ENCODE measurements at places on chromosomes 6 and 20.
A peak's percentile ranks its signal among the peaks of the same experiment; 100 is the strongest.

GRCh38 chr6:149362289-149362688, 37.8 kb upstream of the SUMO4 start:
- no peak for DNase-seq

GRCh38 chr20:33561692-33562601, 72.1 kb downstream of the CBFA2T2 start:
- DNase-seq: no peak

- DNase-seq: no peak
Observed at GRCh38 chr20:1866834-1867233, 28.4 kb upstream of the SIRPA start.

GRCh38 chr6:47654255-47654654, 44.1 kb upstream of the ADGRF4 start:
- DNase-seq: no peak

DNA sequence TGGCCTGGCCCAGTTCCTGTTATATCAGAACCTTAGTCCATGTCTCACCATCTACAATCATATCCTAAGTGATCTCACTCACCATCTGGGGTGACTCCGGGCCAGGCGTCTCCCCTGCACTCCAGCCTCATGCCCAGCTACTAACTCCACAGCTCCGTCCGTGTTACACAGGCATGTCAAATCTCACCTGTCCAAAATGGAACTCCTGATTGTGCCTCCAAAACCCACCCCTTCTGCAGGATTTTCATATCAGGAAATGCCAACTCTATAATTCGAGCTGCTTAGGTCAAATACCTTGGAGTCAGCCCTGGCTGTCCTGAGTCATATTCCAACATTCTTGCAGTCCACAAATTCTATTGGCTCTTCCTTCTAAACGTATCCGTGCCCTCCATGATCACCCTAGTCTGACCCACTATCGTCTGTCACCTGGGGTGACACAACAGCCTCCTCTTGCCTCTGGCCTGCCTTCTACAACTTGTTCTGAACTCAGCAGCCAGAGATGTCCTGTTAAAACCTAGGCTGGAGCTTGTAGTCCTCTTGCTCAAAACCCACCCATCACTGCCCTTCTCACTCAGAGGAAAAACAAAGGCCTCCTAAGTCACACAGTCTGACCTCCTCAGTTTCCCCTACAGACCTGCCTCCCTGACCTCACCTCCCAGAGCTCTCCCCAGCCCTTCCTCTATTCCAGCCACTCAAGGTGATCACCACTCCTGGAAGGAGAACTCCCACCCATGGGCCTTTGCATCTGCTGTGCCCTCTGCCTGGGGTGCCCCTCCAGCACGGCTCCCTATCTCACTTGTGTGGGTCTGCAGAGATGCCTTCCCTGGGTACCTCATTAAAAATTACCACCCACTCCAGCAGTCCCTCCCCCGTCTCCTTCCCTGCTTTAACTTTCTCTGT, 85.3 kb upstream of the SIRPA start:
- DNase-seq: peak; percentile 35

- DNase-seq: peak; percentile 72
Observed at GRCh38 chr6:30325873-30326525, 728 bp upstream of the TRIM39 start.

- no peak for DNase-seq
Observed at GRCh38 chr20:15937179-15937578, 636.1 kb downstream of the KIF16B start.

DNA sequence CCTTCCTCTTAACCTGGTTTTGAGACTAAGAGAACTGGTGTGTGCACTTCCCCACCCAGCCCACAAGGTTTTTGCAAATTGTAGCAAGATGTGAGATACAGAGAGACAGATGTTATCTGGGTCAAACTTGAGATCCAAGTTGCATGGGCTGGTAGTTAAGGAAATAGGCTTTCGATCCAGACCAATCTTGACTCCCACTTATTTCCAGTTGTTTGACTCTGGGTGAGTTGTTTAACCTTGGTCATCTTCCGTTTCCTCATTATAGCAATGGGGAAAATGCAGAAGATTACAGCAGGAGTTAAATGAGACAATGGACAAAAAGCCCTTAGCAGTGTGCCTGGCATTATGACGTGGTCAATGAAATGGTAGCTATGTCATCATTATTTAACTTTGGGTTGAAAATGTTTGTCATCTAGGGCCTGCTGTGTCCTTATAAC, 1.7 kb downstream of the SNX21 start:
- no peak for DNase-seq

GRCh38 chr20:48722002-48722731, 105.6 kb downstream of the PREX1 start:
- DNase-seq: no peak

GRCh38 chr6:157151029-157151428, 172.3 kb downstream of the TMEM242 start:
- no peak for DNase-seq

- no peak for DNase-seq
Observed at GRCh38 chr6:18386298-18386976, 713 bp upstream of the RNF144B start.

GRCh38 chr20:11457488-11457887, 460.2 kb upstream of the BTBD3 start:
- DNase-seq: no peak

DNA sequence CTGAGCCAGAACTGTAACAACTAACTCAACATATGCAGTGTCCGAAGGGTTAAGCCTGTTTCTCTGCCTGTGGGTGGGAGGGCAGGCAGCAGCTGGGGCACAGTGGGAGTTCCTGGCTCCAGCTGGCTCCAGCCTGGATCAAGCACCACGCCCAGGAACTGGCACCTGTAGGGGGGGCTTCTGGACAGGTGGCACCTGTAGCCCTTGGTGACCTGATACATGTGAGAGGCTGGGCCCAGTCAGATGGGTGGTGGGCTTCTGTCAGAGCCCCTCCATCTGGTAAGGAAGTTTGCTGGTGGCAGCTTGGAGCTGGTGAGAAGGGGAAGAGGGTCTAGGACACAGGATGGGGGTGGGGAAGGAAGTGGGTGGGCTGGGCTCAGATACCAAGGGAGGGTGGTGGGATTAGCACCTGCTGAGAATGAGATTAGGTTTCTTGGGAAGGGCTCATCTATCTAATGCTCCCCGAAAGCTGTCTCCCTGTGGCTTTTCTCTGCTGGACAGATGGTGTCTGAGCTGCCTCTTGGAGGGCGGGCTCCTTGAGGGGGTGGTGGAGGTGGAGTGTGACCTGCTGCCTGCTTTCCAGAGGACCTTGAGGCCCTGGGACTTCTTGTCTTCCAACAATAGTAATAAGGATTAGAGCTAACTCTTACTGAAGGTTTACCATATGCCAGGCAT, 28.5 kb downstream of the BCL2L1 start:
- DNase-seq: no peak

GRCh38 chr6:41579088-41579610, 33.0 kb downstream of the FOXP4 start:
- no peak for DNase-seq

DNA sequence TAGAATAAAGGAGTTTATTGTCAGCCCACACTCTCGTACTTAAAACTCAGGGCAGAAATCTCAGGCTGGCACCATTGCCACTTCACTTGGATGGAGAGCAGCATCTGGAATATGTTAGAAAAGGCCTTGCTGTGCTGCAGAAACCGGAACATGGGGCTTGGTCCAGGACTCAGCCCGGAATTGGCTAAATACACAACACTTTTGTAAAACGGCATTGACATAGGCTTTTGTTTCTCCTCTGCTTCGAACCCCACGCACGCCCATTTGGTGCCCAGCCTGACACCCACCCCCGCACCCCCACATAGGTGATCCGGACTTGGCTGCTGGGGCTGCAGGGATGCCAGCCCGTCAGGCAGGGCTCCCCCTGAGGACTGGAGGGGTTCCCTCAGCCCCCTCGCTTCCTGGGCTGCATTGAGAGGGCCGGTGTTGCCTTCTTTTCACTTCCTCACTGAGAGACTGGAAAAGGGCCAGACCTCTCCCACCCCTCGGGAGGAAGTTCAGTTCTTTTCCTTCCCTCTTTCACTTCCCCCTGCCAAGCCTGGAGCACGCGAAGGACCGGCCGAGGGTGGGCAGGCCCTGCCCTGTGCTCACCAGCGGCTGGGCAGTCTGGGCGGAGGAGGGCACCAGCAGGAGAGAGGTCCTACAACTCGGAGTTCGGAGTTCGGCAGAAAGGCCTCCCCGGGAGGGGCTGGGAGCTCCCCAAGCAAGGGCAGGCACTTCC, 17.9 kb upstream of the CST3 start:
- DNase-seq: no peak

- DNase-seq: no peak
Observed at GRCh38 chr6:38831865-38832264, 116.8 kb downstream of the DNAH8 start.

DNA sequence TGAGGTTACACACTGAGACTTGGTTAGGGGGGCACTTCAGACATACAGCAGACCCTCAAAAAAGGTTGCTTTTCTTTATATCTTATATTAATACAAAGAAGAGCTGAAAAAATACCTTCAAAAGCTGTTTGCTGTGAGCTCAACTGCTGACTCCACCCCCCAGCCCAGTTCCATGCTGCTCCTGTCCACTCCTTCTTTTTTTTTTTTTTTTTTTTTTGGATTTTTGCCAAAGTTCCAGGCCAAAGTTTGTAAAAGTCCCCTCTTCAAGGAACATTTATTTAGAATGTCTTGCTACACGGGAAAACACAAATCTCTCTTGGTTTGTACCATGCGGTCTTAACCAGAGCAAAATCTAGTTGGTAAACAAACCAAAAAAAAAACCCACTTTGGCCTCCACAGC, 85.3 kb upstream of the AKAP12 start:
- no peak for DNase-seq

- DNase-seq: no peak
Observed at GRCh38 chr20:53875452-53875851, 194.9 kb downstream of the BCAS1 start.

DNA sequence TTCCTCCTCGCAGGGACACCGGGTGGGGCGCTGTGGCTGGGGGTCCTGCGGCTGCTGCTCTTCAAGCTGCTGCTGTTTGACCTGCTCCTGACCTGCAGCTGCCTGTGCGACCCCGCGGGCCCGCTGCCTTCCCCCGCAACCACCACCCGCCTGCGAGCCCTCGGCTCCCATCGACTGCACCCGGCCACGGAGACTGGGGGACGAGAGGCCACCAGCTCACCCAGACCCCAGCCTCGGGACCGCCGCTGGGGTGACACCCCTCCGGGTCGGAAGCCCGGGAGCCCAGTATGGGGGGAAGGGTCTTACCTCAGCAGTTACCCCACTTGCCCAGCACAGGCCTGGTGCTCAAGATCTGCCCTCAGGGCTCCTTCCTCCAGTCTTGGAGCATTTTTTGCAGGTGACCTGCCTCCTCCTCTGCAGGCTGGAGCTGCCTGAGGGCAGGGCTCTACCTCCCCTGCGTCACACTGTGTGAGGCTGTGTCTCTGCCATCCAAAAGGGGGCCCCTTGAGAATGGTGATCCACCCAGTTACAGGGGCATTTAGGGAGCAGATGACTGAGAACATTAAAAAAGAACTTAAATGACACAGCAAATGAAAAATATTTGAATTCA, 3.9 kb upstream of the CNPY3 start:
- DNase-seq: no peak

DNA sequence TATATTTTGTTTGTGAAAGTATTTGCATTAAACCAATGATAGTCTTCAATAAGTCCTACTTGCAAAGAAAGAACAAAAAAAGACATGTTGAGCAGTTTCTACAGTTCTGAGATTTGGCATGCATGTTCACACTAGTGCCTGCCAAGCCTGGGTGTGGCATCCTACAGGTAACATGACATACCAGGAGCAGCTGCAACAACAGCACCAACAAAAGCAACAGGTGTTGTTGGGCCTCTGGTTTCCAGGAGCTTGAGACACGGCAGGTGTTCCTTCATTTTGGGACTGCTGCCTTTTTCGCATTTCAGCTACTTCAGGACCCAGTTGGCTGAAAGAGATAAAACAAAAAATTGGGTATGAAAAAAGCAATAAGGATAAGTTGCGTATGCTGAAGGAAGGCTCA, 41.2 kb upstream of the MTRF1L start:
- DNase-seq: no peak

DNA sequence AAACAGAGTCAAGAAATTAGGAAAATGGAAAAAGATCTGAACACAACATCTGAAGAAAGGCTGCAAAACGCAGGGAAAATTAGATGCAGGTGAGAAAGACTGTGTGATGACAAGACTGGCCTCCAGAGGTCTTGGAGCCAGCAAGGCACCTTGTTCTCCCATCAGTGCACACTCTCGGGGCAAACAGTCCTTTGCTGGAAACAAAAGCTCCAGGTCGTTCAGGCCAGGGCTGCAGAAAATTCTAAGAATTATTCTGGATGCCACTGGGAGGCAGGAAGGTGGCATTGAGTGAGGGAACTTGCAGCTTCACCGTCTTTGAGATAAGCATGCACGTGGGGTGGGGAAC, 219.9 kb upstream of the SSTR4 start:
- DNase-seq: no peak

DNA sequence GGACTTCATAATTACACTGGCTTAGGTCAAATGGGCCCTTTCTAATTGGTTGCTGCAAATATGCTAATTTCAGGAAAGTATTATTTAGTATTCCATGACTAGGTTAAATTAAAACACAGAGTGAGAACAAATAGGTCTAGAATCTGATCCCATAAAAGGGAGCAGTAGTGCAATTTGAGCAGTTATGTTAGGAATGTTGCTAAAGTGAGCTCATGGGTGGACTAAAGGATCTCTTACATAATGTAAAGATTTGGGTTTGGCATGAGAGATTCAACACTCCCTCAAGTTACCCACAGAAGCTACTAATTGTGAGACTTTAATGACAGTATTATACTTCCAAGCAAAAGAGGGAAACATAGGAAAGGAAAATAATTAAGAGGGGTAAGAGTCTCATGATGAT, 109.1 kb downstream of the C6orf58 start:
- no peak for DNase-seq

DNA sequence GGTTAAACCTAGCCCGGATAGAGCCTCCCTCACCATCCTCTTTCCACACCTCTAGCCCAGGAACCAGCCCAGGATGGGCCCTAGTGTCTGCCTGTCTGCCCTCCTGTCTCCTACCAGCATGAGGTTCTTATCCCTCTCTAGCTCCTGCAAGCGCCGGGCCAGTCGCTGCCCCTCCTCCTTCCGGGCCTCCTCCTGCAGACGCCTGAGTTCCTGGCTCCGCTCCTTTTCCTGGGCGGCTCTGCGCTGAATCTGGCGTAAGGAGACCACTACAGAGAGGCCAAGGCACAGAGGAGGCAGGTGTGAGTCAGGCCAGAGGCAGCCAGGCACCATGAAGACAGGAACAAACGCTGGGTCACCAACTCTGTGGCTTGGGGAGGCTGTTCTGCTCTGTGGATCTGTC, 4.3 kb upstream of the PSORS1C2 start:
- no peak for DNase-seq

DNA sequence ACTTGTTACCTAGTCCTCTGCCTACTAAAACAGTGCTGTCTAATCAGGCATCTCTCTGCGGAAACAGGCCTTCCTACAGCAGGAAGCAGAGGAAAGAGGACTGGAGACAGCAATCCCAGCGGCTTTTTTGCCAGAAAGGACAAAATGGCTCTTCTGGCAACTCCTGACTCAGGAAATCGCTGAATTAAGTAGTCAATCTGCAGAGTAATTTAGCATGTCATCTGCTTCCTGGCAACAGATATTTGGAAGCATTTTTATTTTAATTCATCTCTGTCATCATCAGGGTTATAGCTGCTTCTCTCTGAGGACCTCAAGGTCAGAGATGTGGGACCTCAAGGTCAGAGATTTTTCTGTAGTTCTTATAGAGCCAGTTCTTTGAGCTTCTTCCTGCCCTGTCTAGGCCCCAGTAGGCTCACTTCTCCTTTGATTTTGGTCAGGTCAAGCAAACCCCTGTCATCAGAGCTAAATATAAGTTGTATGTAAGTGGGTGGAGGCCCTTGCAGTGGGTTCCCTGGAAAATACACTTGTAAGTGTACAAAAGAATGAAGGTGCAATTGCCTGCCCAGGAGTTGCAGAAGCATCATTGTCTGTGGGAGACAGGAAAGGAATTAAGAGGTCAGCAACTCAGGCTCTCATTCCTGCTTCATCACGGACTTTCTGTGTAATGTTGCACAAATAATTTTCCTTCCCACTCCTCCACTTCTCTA, 229.4 kb downstream of the ALDH8A1 start:
- no peak for DNase-seq
